ENCODE measurements at places on chromosomes 11 and 22.

GRCh38 chr11:62724171-62724570, 3.1 kb downstream of the HNRNPUL2 start:
- no peak for DNase-seq

DNA sequence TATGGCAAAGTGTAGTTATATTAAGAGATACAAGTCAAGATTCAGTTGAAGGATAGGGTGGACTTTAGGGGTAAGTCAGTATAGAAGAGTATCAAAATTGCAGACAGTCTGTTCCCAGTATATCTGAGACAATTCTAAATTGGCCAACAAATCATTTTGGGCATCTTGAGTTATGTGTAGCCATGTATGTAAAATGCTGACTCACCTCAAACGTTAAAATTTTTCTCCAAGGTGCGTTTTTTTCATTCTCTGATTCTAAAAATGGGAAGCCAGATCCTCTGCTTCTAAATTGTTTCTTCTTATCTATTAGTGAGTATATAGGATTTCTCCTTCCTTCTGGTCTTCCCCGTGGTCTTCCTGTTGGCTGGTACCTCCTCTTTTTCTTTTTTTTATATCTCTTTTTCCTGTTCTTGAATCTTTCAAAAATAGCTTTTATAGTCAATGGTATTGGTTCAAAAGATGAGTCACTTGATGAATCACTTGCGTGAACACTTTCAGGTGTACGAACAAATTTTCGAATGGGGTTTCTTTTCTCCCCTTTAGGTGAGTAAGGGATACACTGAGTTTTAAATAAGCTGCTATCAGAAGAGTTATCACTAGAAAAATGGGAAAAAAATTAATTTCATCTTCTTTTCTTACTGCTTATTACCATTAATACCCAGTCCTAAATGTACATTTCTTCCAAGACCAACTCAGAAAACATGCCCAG, 3.2 kb downstream of the TAF1D start:
- DNase-seq: peak; percentile 8

GRCh38 chr11:4027746-4028145, 66.9 kb upstream of the RRM1 start:
- no peak for DNase-seq

- no peak for DNase-seq
These were observed 524.8 kb upstream of the API5 start for GRCh38 chr11:42786981-42787380.

- no peak for DNase-seq
These were observed 83.6 kb downstream of the KCNJ1 start for GRCh38 chr11:128783513-128783912.

GRCh38 chr11:128315933-128316332, 271.4 kb downstream of the ETS1 start:
- no peak for DNase-seq

- no peak for DNase-seq
These were observed 261.1 kb upstream of the ANO3 start for GRCh38 chr11:26070714-26071380.

DNA sequence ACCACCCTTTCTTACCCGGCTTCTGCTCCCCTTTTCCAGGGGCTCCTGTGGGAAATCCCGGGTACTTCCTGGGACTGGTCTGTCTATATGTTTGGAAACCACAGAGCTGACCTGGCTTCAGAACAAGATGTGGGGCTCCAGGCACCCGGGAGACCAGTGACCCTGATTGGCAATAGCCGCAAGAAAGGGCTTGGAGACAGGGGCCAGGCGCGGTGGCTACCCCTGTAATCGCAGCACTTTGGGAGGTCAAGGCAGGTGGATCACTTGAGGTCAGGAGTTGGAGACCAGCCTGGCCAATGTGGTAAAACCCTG, 3.2 kb upstream of the NEAT1 start:
- DNase-seq: no peak

GRCh38 chr11:68312780-68313573, 586 bp downstream of the LRP5 start:
- DNase-seq: no peak

DNA sequence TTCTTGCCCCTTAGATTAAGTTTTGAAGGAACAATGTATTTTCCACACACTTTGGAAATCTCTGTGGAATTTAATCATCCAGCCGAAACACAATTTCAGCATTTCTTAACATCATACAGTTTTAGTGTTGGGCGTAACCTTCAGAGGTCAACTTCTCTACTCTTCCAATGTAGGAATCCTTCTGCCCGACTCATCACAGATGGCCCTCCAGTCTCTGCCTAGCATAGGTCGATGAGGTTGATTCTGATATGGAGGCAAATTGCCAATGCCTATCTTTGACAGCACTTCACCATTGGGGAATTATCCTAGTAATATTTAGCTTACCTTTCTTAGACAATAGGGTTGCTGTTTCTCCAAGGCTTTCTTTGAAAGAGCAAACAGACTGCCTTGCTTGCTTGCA, 175.7 kb upstream of the TTC12 start:
- no peak for DNase-seq

- DNase-seq: no peak
These were observed 18.9 kb downstream of the TOM1 start for GRCh38 chr22:35318346-35319215.

DNA sequence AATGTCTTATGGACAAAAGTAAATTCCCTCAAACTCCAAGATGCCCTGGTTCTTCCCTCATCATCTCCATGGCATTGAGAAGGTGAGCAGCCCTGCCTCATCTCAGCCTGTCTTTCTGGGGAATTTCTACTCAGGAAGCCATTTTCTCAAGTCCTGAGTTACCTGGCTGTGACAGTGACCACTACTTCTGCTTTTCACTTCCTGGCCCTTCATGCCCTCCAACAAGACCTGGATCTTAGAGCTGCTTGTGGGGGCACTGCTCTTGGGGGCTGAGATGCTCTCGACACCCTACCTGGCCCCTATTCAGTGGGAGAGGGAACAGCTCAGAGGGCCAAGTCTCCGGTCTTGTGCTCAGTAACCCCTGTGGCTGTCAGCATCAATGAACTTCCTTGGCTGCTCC, 5.5 kb upstream of the IGSF22 start:
- no peak for DNase-seq
